Stimulated activated CD4-positive, alpha-beta T cell treated with anti-CD3 and anti-CD28 coated beads, Interleukin-1b, Interleukin-23, amount 100 ng/mL, for 4 hours (primary cell): ENCODE measurements at places on chromosomes 16 and 17.

- DNase-seq: no peak
Observed at GRCh38 chr16:1908983-1909382, 9.2 kb downstream of the HS3ST6 start.

DNA sequence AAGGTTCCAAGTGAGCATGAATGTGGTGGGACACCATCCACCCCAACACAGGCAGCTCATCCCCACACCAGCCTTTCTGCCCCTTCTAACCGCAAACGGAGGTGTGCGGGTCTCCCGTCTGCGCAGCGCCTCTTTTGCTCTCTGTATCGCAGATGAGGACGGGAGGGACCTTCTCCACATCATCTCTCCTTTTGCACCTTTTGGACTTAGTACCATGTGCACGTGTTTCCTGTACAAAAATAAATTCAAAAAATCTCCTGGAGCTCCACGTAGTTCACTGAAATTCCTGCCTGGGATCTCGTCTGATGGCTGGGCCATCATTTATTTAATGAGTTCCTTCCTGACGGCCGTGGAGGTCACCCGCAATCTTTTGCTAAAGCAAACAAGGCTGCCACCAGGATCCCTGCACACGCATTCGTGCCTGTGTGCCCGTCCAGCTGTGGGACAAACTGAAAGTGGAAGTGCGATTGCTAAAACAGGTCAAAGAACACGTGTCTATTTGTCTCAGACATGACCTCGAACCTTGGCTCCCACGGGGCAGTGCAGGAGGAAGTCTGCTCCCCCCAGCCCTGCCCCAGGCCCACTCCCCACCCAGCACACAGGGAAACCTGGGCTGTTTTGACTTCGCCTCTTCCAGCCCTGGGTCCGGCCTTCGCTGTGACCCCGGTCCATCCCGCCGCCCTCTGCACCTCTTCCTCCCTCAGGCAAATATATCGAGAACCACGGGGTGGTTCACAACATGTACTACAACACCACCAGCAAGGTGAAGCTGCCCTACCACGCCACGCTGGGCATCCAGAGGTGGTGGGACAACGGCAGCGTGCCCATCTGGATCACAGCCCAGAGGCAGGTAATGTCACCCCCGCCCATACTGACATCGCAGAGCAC is 2.3 kb downstream of the ENPP7 start:
- no peak for DNase-seq

- DNase-seq: no peak
Observed at GRCh38 chr17:9002606-9003354, 18.5 kb upstream of the NTN1 start.

DNA sequence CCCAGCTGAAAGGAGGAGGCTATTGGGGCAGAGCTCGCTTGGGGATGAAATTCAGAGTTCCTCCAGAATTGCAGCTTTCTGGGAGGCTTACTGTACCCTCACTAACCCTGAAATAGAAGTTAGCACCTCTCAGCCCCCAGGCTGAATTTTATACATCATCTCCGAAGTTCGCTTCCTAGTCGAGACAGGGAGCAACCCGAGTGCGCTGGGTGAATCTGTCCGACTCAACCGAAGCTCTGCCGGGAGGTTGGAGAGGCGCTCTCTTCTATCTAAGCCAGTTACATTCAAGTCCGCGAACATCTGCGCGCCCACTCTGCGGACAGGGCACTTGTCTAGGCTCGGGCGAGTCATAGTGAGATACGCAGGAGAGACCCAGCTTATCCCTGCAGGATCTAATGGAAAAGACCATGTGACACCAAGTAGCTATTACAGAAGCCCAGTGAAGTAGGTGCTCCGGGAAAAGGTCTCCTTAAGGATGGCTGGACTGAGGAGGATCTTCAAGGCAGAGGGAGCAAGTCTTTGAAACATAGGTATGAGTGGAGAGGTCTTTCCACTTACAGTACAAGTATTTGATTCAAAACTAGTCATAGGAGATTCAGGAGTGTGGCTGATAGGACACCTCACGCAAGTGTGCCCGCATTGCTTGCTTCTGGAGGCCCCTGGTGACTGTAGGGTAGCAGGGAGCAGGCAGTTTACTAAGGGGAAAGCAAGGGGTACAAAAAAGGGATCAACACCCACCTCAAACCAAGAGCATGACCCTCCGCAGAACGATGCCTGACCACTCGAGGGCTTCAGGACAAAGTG is 646 bp upstream of the HES7 start:
- DNase-seq: no peak

DNA sequence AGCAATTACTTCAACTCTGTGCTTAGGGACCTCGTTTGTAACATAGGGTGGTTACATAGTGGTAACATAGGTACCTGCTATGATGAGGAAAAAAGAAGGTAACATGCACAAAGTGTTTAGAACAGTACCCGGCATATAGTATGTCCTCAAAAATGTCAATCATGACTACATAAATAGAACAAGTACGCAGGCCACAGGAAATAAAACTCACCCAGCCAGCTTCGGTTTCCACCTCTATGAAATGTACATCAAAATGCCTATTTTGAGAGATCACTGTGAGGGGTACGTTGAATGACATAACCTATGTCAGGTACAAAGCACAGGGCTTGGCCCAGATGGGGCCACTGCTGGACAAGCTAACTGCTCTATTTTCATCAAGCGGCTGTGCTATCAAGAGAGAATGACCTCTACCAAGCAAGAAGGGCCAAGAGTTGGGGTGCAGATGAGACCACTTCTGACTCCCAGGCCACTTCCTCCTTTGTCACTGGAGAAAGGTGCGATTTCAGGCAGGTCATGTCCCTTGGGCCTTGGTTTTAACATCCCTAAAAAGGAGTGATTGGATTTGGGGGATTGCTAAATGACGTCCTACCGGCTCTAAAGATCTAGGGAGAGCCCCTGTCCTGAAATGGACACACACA is 45.4 kb downstream of the WSB1 start:
- no peak for DNase-seq

DNA sequence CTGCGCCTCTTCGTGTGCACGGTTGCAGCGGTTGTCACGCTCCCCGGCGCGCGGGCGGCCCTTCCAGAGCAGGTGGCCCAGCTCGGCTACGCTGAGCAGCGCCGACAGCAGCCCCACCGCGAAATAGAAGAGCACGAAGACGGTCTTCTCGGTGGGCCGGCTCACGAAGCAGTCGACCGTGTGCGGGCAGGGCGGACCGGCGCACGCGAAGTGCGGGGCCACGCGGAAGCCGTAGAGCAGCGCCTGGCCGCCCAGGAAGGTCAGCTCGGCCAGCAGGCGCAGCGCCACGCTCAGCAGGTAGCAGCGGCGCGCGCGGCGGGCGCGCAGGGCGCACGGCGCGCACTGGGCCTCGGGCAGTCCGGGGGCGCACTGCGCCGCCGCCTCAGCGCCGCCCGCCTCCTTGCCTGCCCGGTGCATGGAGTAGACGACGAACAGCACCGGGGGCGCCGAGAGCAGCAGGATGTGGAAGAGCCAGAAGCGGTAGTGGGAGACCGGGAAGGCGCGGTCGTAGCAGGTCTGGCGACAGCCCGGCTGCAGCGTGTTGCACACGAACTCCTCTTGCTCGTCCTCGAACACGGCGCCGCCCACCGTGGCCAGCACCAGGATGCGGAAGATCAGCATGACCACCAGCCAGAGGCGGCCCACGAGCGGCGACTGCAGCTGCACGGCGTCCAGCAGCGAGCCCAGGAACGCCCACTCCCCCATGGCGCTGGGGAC is 1.3 kb downstream of the GJD3 start:
- DNase-seq: peak; percentile 25
